ENCODE measurements at places on chromosomes 11 and 22. TPM values are rescaled to one million over a fixed set of nuclear protein-coding genes. Genes with fewer than 3 reads are reported as not detected.

The SMTNL1 gene
- 1.4 TPM for total RNA-seq

The HSPB2 gene
- 0.85 TPM for total RNA-seq

The NAV2 gene
- total RNA-seq = 26.6 TPM

GRCh38 chr11:59710136-59710847 lies 3.4 kb downstream of the OR10V1 start:
- DNase-seq = no peak

- no peak for DNase-seq
These were observed 29.7 kb downstream of the CD44 start for GRCh38 chr11:35168671-35169070.

DNA sequence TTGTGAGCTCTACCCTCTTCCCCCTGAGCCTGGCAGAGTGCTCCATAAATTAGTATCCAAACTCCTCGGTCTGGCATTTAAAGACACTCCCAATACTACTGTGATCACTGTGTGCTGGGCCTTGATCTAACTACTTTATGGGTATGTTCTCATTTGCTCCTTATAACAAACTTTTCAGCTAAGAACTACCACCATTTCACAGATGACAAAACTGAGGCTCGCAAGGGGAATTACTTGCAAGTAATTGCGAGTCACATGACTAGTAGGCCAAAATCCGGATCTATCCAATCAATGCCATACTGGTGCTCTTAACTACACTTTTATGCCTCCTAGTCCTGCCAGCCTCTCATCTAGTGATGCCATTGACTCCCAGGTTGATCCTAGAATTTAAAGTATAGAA lies 3.6 kb downstream of the THOC5 start:
- no peak for DNase-seq

Data from prostate gland (tissue), 2 donors.